NCI-H524 (cell line): ENCODE measurements at places on chromosomes 2 and 18.

DNA sequence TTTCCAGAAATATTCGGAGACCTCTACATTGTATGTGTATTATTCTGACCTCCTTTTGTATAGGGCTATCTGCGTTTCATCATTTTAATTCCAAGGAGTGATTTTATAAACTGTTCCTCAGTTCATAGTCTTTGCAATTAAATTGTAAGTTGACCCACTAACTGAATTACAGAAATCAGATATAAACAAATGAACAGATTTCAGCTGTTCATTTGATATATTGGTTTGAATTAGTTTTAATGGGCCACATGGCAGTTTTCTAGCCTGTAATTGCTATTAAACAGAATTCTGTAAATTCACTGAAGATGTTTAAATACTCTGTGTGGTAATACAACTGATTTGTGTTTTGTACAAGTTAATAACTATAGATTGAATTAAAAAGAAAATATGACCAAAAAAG lies 346.4 kb upstream of the VWC2L start:
- no peak for DNase-seq

DNA sequence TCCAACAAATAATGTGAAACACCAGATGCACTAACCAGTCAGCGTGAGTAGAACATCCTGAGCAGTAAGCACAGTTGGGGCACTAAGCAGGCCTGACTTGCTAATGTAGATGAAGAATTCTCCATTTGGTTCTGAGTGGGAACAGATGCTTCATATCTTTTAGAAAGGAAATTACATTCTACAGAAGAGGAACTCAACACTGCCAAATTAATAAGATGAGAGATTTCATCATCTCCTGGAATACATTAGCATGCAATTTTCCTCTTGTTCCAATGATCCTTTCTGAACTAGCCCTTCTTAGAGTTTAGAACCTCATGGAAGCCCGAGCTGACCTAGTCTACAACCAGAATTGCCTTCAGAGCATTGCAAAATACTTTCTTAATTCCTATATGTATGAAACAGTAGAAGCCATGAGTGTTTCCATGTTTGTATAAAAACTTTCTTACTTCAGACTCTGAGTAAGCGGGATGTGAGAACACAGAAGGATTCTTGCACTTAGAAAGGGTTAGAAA lies 34.8 kb downstream of the COL5A2 start:
- DNase-seq = no peak

DNA sequence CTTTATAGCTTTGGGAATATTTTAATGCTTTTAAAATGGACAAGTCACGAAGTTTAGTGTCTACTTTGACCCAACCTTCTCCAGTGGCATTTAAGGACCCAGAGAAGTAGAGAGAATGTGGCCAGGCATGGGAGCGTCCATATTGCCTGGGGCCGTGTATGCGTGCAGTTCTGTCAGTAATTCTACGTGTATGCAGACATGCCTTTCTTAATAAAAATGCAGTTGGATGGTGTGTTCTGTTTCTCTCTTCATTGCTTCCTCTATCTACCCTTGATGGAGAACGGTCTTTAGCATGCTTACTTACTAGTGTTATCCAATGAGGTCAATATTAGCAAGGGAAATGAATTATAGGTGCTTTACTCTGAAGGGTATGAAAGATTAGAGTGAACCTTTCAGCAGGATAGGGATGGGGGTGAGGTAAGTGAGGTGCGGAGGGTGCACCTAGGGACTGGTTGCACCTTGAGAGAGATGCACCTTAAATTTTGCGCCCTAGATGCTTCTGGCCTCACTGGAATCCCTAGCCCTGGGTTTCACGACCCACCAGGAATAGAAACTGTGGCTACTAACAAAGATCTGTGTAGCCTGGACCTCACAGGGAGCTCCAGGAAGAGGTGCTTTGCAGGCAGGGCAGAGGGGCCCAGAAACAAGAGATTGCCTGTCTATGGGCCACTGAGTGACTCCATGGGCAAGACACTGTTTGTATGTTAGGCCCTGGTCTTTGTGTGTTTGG lies 194.3 kb downstream of the MYCN start:
- no peak for DNase-seq

- DNase-seq = no peak
Measured at GRCh38 chr18:61554946-61555361, 221.7 kb downstream of the CDH20 start.

DNA sequence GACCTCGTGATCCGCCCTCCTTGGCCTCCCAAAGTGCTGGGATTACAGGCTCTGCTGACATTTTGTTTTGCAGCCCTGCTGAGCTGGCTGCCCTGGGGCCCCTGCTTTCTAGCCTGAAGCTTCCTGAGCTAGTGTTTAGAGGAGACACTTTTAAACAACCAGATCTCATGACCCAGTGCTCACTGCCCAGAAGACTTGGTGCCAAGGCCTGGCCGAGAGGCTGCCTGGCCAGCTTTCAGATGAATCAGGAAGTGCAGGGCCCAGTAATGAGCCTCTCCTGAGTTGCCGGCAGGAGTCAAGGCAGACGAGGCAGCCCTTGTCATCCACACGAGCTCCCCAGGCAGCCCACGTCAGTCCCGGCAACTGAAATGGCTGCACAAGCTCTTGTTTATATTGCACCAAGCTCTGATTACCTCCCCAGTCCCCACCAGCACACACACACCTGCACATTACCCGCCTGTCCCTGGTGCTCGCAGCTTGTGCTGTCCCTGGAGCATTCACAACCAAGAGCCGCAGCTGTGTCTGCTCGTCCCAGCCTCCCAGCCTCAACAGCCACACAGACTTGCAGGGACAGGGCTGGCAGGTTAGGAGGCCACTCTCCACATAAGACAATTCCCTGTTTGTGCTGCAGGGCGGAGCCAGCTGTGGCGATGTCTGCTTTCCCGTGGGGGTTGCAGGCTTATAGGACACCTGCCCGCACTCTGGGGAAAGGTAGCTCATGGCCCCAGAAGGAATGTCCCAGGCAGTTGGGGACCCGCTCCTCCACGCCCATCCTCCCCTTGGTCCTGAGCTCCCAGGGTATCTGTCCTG lies 331.2 kb upstream of the MYT1L start:
- DNase-seq = no peak

DNA sequence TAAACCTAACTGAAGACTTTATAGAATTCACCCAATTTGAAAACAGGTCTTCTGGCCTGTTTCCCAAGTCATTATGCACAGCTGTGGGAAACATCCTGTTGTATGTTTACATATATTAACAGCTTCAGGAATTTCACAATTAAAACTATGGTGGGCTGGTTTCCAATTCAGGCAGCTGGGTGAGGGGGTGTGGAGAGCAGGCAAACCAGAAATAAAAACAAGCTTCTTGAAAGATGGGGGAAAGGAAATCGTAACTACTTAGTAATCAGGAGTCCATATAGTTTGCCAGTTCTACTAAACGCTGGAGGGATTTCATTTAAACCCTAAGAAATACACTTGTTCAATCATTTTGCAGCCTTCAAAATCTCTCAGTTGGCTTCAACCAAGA lies 22.8 kb downstream of the ATP8B1 start:
- DNase-seq = peak; percentile 17
